ENCODE measurements at places on chromosomes 11 and 22.

- DNase-seq: no peak
These were observed 126.6 kb downstream of the KCNC1 start for GRCh38 chr11:17861036-17861755.

- DNase-seq: no peak
These were observed 128.3 kb upstream of the CSNK2A3 start for GRCh38 chr11:11481371-11481770.

GRCh38 chr22:42642806-42643633, 2.6 kb upstream of the ATP5MGL start:
- no peak for DNase-seq

DNA sequence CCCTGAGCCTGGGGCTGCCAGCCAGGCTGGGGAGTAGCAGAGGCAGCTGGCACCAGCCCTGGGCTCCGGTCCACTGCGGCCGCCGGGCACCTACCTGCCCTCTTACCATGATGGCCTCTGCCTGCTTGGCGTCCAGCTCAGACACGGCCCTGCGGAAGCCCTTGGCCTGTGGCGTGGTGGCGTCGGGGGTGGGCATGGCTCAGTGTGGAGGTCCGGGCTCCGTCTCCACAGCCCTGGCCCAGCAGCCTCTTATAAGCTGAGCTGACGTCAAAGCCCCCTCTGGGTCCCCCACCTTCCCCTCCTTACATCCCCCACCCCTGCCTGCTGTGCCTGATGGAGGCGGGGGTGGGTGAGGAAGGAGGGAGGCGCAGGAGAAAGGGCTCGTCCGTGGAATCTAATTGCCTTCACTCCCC, at the start of gene TH:
Gene TH, minus strand, starts transcription at position 225 of the 413 bp plus-strand sequence. Its CDS starts 29 bp downstream, at position 196.
- no peak for DNase-seq

- DNase-seq: no peak
These were observed 8.2 kb downstream of the PHF21A start for GRCh38 chr11:46112961-46113607.

- DNase-seq: no peak
These were observed 15.9 kb downstream of the IL10RA start for GRCh38 chr11:118002010-118002540.

DNA sequence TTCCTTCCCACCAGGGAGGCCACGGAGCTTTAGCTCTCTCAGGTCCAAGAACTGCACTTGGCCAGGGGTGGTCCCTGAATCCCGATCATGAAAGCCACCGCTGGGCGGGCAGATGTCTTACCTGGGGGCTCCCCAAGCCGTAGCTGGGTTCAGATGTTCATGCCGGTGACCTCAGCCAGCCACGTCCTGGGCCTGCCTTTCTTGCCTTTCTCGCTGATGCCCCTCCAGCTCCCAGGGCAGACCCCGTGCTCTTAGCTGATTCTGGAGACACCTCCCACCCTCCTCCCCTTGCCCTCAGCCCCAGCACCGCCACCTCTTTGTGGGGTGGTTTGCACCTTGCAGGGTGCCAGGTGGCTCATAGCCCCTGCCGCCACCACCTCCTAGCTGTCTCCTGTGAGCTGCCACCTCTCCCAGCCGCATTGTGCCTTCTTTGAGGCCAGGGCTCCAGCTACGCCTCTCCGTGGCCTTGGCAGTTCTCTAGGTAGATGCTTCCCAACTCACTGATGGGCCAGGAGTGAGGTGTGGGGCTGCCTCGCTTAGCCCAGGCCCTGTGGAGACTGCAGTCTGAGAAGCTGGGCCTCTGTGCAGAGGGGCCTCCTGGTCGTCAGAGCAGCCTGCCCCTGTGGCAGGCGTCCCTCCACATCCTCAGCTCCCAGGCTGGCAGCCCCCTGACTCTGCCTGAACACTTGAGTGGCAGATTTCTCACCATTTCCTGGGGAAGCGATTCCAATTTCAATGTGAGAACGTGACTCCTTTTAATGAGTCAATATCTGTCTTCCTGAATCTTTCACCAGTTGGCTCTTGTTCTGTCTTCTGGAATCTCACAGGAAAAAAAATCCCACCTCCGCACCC, 97.6 kb upstream of the B3GAT1 start:
- DNase-seq: no peak

GRCh38 chr22:44364751-44365130, 52.0 kb upstream of the SHISAL1 start:
- no peak for DNase-seq

DNA sequence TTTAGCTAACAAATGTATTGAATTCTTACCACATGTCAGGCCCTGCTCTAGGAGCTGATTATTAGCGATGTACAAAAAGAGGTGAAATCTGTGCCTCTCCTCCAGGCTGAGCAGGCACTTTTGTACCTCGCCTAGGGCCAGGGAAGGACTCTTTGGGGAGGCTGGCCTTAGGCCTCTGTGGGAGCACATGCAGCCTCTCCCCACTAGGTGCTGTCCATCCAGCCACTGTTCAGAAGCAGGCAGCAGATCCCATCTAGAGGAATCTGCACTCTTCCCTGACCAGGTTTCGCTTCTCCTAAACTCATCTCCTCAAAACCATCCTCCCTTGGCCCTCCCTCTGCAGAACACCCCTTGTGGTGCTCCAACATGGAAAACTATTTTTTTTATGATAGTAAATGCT, 51.9 kb upstream of the WT1 start:
- DNase-seq: no peak

- no peak for DNase-seq
These were observed 3.3 kb downstream of the RGL4 start for GRCh38 chr22:23693979-23694680.

DNA sequence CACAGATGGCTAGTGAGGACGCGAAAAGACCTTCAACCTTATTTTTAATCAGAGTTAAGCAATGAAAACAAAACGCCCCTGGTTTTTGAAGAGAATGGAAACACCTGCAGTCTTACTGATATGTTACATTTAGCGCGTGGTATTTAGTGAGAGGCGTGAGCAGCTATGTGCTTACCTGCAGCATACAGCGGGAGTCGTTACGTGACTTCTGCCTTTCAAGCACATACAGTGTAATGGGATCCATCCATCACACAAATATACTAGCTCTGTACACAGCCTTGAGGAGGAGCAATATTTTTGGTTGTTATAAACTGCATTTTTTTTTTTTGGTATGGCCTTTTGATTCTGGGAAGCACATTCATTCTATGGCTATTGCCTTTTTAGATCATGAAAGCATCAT, 5.5 kb downstream of the KRTAP5-2 start:
- no peak for DNase-seq

GRCh38 chr22:24996420-24996952, 44.0 kb downstream of the KIAA1671 start:
- DNase-seq: no peak

GRCh38 chr11:75635066-75635862, 33.6 kb downstream of the MAP6 start:
- DNase-seq: no peak

DNA sequence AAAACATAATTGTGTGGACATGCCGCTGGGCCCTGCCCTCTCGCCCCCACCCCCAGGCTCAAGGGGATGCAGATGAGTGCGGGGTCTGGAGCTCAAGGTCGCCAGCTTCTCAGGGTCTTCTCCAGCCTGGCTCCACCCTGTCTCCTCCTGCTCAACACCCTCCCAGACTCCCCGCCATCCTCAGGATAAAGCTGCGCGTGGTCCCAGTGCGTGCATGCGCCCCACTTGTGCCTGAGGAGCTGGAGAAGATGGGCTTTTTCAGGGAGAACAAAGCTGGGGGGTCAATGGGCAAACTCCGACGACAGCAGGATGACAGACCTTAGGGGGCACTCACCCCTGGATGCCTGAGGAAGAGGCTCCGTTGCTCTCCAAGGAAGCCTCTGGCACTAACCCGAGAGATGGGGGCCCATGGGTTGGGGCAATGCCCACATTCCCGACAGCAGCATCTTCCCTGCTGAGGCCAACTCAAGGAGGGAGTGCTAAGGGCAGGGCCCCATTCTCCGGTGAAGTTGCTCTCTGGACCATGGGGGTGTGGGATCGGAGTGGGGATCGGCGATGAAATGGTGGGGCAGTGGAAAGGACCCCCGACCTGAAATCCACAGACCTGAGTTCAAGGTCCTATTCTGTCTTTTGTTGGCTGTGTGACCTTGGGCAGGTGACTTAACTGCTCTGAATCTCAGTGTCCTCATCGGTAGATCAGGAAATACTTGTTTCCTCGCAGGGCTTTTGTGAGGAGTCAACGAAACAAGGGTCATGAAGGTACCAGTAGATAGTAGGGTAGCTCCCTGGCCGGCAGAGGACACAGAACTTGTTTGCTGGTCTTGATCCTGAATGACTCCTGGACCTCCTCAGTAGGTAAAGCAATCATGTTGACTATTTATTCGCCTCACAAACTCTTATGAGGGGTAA, 47.7 kb downstream of the WNT11 start:
- DNase-seq: no peak

- no peak for DNase-seq
These were observed 21.0 kb downstream of the NNMT start for GRCh38 chr11:114316980-114317786.

DNA sequence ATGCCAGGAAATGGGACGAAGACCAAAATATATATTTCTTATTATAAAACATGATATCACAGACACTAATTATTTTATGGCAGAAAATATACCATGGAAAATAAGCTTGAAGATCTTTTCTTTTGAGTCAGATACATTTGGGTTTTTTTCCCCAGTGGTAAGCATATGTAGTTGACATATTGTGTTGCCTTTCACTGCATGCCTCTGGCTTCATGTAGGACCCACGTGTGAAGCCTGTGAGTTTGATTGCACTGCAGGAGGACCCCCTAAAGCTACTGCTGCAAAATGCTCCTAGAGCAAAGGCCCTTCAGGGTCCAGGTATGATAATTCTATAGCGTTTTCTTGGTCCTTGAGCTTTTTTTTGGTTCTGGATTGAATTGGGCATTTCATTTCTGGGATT, 190.7 kb upstream of the KIRREL3 start:
- no peak for DNase-seq

DNA sequence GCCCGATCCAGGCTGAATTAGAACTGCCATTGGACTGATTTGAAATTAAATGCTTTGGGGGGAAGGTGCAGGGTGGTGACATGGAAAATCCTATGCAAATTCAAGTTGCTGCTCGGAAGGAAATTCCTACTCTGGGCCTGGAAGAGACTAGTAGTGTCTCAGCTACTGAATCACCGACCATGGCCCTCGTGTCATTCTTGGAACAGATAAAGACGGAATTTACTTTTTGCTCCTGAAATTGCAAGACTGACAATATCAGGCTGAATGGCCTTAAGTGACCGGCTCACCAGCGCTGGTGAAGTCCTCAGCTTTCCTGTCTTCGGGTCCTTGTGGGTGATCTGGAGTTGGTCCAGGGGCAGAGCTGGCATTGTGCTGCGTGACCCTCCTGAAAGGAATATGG, 6.1 kb downstream of the ASCC2 start:
- no peak for DNase-seq

DNA sequence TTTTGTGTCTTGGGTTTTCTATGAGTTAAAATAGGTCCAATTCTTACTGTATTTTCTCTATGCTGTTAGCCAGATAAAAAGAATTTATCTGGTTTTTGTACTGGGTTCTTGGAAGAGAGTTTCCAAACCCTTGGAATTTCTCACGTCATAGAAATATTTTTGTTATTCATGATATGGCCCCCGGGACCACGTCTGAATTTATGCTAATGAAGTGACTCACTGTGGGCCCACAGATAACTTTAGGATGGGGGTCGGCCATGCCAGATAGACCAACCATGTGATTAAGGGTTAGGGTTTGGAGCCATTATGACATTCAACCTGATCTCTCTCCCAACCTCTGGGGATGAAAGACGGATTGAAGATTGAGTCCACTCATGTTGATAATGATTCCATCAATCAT, 35.6 kb upstream of the DDI1 start:
- no peak for DNase-seq

DNA sequence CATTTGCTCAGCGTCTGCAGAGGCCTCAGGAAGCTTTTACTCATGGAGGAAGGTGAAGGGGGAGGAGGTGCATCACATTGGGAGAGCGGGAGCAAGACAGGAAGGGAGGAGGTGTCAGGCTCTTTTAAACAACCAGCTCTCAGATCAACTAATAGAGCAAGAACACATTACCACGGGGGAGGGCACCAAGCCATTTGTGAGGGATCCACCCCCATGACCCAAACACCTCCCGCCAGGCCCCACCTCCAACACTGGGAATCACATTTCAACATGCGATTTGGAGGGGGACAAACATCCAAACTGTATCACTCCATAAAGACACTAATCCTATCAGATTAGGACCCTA, 18.9 kb upstream of the THY1 start:
- no peak for DNase-seq

GRCh38 chr11:42265072-42265471, 805.6 kb upstream of the LRRC4C start:
- no peak for DNase-seq

GRCh38 chr11:2120359-2121100, 18.7 kb downstream of the IGF2 start:
- no peak for DNase-seq

- no peak for DNase-seq
These were observed 27.7 kb upstream of the BIRC3 start for GRCh38 chr11:102289592-102289991.

GRCh38 chr11:110988671-110989070, 256.9 kb upstream of the POU2AF2 start:
- DNase-seq: no peak

- DNase-seq: no peak
These were observed 69.1 kb downstream of the CTTN start for GRCh38 chr11:70467201-70468085.

- DNase-seq: no peak
These were observed 25.1 kb downstream of the OR2AG2 start for GRCh38 chr11:6746626-6747025.

- no peak for DNase-seq
These were observed 1566.2 kb upstream of the TENM4 start for GRCh38 chr11:81007046-81007445.
